ENCODE measurements at places on chromosomes 7 and 10.

GRCh38 chr7:1418505-1419309, 40.6 kb downstream of the MICALL2 start:
- DNase-seq: no peak

GRCh38 chr7:112257073-112257472, 50.6 kb downstream of the ZNF277 start:
- DNase-seq: no peak

- no peak for DNase-seq
Observed at GRCh38 chr10:103396789-103397087, 312 bp downstream of the PDCD11 start.

DNA sequence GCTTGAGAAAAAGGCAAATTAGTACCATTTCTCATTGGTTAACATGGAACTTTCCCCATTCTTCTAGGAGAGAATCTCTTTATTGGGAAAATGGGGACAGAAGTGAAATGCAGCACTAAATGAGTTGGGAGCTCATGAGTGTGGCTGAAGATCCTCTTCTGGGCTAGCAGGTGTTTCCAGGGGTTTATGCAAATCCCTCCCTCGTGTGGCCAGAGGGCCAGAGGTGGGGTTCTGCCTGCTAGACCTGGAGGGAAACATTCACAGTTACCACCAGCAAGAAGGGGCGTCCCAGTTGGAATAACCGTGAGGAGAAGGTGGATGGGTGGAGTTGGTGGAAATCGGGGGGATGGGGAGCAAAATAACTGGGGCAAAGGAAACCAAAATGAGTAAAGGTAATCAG, 235.9 kb downstream of the KLF6 start:
- no peak for DNase-seq

- no peak for DNase-seq
Observed at GRCh38 chr10:49240946-49241345, 52.8 kb upstream of the TMEM273 start.

DNA sequence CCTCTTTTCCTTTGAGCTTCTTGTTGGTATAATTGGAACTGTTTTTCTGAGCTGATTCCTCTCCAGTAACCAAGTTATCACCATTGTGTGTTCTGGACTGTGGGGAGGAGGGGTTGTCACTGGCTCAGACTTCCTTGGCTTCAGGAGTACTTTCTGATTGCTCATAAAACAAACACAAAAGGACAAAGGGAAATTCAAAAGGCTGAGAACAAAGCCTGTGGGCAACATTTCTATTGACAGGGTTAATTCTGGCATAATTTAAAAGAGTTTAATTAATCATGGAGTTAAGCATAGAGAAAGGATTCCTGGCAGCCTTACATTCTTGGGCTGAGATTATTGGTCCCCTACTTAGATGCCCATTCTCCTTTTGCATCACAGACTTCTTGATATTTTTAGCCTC, 222.9 kb upstream of the KMT2E start:
- DNase-seq: no peak

DNA sequence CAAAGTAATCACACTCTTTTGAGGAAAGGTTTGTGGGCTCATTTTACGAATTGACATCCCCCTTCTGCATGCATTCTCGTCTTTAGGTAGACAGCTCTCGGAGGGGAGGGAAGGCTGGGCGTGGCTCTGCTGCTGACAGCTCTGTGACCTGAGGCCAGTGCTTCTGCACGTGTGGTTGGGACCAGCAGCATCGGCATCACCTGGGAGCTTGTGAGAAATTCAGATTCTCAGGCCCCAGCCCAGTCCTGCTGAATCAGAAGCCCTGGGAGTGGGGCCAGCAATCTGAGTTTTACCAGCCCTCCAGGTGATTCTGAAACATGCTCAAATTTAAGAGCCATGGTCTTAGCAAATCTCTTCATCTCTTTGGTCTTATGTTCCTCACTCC, 89.4 kb downstream of the JCAD start:
- no peak for DNase-seq

GRCh38 chr10:7045891-7046599, 364.8 kb downstream of the SFMBT2 start:
- DNase-seq: peak; percentile 44

DNA sequence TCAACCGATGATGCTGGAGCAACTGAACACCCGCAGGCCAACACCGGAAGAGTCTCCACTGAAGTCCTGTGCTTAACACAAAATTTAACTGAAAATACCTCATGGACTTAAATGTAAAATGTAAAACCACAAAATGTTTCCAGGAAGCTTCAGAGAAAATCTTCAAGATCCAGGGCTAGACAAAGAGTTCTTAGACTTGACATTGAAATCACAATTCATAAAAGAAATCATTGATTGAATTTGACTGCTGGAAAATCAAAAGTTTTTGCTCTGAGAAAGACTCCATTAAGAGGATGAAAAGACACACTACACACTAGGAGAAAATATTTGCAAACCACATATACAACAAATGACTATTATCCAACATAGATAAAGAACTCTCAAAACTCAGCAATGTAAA, 234.7 kb upstream of the PPP2R2D start:
- DNase-seq: no peak

DNA sequence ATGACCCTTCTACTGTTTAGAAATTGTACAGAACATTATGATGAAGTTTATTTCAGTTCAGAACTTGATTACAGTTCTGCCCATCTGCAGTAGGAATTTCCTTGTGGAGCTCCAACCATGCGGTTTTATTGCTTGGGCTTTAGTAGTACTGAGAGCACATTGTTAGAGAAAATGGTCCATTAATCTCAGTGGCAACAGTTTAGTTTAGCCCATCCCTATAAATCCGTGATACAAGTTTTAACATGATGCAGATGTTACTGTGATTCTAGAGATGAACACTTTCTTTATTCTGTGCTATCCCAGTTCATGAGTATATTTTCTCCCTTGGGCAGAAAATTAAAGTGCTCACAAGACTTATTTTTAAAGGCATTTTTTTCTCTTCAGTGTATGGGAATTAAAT, 84.8 kb upstream of the FZD8 start:
- DNase-seq: no peak

- peak; percentile 41 for DNase-seq
Observed at GRCh38 chr7:95715274-95715673, 57.1 kb upstream of the DYNC1I1 start.

DNA sequence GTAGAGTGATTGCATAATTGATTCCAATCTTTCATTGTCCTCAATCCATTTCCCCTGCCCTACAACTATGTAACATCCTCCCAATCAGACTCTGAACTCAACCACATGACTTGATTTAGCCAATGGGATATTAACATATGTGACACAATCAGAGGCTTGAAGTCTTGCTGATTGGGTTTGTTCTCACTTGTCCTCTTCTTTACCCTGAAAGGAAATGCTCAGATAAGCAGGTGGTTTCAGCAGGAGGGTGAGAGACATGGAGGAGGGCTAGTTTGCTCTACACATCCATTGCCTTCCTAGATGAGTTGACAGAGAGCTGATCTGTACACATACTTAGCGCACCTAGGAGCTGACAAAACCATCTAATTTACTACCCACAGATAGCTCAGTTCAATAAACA, 669.4 kb downstream of the NRG3 start:
- no peak for DNase-seq

DNA sequence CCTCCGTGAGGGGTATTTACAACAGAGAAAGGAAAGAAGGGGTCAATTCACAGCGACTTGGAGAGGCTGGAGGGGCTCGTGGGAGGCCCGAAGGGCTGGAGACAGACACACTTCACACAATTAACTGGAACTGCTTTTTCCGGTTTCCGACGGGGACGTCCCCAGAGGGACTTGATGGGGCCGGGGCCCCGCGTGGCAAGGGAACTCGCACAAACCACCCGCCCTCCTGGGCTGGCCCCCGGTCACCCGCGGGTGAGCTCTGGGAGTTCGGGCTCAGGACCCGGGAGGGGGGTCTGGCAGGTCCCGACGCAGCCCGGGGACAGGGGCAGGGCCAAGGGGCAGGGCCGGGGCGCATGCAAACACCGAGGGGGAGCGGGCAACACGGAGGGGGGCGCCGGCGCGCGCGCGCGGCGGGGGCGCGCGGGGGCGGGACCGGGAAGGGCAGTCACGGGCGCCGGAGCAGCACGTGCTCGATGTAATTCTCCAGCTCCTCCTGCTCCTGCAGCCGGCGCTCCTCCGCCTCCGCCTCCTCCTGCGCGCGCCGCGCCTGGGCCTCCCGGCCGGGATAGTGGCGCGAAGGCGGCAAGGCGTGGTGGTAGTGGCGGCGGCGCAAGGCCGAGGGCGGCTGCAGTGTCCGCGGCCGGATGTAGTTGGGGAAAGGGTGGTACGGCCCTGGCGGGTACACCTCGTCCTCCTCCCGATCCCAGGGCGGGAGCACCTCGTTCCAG, 2.7 kb downstream of the VGF start:
- DNase-seq: no peak

- DNase-seq: no peak
Observed at GRCh38 chr7:3591944-3592343, 290.9 kb downstream of the SDK1 start.

DNA sequence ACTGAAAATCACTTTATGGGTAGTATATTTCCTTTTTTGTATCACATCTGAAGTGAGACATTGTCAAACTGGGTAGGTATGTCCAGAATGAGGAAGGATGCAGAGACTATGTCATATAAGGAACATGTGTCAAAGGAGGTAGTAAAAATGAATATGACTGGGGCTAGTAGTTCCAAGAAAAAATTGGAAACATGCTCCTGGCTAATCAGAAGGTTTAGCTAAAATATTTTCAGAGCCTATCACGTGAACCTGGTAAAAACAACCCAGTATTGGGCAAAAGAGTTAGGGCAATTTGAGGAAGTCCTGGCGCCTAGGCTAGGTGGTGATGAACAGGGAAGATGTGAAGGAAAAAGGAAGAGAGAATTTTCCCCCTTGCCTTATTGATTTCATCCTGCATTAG, 26.4 kb downstream of the ENTPD1 start:
- DNase-seq: no peak

GRCh38 chr10:131994435-131994834, 12.7 kb upstream of the BNIP3 start:
- no peak for DNase-seq

DNA sequence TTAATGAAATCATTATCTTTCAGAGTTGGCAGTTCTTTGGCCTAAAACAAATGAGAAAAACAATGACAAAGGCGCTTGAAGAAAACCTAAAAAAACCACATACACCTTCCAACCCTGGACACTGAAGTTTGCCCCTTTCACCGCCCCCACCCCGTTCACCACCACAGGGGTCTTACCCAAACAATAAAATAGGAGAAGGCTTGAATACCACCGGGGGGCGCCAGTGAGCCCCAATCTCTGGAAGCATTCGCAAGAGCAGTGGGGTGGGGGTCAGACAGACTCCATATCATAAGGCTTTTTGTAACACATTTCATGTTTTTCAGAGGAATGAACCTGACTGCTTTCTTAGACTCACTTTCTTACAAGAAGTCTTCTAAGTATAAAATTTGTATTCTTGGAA, 163.6 kb downstream of the PIP4K2A start:
- DNase-seq: no peak

DNA sequence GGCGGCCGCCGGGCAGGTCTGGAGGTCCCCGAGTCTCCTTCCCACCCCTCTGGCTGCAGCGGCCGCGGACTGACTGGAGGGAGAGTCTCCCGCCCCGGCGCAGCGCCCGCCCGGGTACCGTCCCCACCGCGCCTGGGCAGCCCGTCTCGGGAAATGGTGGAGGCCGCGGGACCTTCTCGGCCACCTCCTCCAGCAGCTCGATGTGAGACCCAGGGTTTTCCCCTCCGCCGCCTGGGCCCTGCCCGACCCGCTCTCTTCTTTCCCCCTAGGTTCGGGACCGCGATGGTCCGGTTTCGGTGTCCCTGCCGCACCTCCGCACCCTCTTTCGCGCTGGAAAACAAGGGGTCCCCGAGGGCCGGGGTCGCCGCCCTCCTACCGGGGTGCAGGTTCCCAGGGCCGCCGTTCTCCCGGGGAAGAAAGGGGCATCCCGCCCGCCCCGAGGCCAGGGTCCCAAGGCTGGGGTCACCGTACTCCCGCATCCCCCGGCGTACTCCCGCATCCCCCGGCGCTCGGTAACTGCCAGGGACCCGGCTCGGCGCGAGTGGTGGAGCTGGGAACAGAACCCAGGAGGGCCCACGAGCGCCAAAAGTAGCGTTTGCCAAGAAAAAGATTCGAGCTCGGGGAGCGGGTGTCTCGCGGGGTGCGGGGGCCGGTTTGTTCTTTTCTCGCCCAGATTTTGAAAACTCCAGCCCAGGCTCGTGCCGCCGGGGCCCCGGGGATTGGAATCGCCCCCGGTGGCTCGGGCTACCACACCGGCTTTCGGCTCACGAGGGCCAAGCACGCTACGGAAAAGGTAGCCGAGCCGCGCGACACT, 3.4 kb downstream of the TNRC18 start:
- DNase-seq: no peak

DNA sequence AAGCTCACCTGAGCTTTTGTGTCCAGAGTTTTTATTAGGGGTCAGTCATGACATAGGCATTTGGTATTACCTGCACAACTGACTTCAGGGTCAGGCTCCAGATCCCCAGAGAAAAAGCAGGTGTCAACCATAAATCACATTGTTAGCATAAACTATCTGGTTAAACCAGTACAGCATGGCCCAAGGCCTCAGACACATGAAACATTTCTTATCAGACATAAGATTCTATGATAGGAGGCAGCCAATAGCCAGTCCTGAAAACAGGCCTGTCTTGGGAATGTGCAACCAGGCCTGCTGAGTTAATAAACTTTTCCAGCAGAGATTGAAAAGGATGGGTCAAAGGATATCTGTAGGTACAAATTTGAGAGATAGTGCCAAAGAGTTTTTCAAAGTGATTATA, 116.1 kb downstream of the TPST1 start:
- DNase-seq: no peak

- no peak for DNase-seq
Observed at GRCh38 chr10:69959911-69960310, 92.7 kb upstream of the MACROH2A2 start.

DNA sequence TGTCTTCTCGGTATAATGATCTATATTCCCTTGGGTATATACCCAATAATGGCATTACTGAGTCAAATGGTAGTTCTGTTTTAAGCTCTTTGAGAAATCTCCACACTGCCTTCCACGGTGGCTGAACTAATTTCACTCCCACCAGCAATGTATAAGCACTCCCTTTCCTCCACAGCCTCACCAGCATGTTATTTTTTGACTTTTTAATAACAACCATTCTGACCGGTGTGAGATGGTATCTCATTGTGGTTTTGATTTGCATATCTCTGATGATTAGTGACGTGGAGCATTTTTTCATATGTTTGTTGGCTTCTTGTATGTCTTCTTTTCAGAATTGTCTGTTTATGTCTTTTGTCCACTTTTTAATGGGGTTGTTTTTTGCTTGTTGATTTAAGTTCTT, 33.6 kb downstream of the KIAA1217 start:
- no peak for DNase-seq

DNA sequence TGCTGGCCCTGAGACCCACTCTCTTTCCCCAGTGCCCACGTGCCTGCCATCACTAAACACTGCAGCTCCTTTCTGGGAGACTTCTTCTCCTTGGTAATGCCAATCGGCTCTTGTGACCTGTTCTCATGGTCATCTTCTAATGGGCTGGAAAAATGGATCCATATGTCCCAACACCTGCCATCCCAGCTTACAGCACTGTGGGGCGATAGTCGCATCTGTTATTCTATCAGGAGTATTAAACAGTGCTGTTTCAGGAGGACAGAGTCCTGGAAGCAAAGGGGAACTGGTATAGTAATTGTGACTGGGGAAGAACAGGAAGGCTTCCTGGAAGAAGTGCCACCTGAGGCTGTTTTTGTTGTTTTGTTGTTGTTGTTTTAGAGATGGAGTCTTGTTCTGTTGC, 411.2 kb downstream of the GLRX3 start:
- no peak for DNase-seq
